CD8-positive, alpha-beta memory T cell (primary cell): ENCODE measurements at places on chromosomes 16 and 17.

GRCh38 chr16:25395528-25395927, 137.9 kb upstream of the ZKSCAN2 start:
- H3K27me3 ChIP-seq = no peaks in the 10 kb centered on the region
- H3K27ac ChIP-seq = no peak overlapping the region
- H3K36me3 ChIP-seq = no peaks in the 10 kb centered on the region
- H3K4me3 ChIP-seq = no peak overlapping the region
- DNase-seq = no peak

DNA sequence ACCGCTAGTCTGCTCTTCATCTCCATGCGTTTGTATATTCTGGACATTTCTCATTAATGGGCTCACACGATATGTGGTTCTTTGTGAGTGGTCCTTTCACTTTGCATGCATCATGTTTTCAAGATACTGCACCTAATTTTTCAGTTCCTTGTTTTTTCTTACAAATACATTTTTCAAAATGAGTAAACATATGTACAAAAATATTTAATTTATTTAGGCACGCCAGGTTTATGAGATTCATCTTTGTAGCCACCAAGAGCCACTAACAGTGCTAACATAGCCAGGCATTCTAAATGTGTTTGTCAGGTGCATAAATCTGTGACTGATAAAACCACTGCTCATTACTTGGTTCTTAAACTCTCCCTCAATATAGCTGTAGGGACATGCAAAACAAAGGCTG, 375.3 kb downstream of the WWOX start:
- no peak overlapping the region for H3K27ac ChIP-seq
- no peaks in the 10 kb centered on the region for H3K27me3 ChIP-seq
- H3K36me3 ChIP-seq = no peaks in the 10 kb centered on the region
- H3K4me3 ChIP-seq = no peak overlapping the region
- DNase-seq = no peak

DNA sequence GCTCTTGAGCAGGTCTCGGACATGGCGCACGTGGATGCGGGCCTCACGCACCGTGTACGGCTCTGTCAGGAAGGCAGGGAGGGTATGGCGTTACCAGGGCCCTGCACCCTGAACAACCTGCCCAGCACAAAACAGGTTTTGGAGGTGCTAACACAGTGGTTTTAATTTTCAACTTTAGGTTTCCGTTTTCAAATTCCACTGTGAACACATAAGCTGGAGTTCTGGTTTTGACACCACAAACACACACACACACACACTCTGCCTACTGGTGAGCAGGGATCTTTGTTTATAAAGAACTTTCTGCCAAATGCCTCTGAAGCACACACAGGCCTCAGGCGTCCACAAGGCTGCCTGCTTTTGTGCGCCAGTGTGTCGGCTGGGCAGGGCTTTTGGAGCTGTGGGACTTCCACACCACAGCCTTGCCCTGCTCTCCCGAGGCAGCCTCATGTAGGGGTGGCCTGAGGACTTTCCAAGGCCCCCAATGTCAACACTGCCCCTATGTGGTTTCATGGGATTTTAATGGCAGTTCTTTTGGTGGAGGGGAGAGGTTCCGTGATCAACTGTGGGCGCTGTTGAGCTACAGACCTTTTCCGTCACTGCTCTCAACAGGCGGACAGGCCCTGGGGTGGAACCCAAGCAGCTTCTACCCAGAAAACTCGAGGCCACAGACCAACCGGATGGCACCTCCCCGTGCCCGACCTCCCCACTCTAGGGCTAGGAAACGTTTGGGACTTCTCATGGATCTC, 9.4 kb downstream of the CLUH start:
- H3K27ac ChIP-seq = no peak overlapping the region
- H3K27me3 ChIP-seq = no peaks in the 10 kb centered on the region
- no peak for DNase-seq
- H3K36me3 ChIP-seq = no peaks in the 10 kb centered on the region

GRCh38 chr17:5619088-5619740, 34.9 kb upstream of the NLRP1 start:
- H3K36me3 ChIP-seq = no peaks in the 10 kb centered on the region
- H3K27me3 ChIP-seq = no peaks in the 10 kb centered on the region
- peak overlapping the region; percentile 57 for H3K27ac ChIP-seq
- no peaks in the 10 kb centered on the region for H3K4me1 ChIP-seq
- H3K4me3 ChIP-seq = no peak overlapping the region

DNA sequence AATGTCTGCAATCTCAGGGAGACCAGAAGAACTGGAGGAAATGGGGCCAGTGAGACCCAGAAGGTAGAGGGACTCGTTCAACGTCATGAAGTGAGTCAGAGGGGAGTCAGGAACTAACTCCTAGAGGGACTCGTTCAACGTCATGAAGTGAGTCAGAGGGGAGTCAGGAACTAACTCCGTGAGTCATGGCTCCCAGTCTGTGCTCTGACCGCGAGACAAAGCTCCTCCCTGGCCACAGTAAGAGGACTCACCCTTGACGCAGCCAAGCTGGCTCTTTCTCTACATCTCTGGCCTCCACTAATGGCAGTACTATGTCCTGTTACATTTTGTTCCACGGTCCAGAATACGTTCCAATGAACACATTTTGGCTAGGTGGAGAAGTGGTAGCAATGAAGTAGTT, 902.5 kb downstream of the KCNJ2 start:
- no peaks in the 10 kb centered on the region for H3K4me1 ChIP-seq
- no peaks in the 10 kb centered on the region for H3K36me3 ChIP-seq
- DNase-seq = no peak
- H3K4me3 ChIP-seq = no peak overlapping the region
- no peak overlapping the region for H3K27ac ChIP-seq
- H3K27me3 ChIP-seq = no peaks in the 10 kb centered on the region
